GDM1 (cell line): ENCODE measurements at places on chromosomes 1 and 21.

DNA sequence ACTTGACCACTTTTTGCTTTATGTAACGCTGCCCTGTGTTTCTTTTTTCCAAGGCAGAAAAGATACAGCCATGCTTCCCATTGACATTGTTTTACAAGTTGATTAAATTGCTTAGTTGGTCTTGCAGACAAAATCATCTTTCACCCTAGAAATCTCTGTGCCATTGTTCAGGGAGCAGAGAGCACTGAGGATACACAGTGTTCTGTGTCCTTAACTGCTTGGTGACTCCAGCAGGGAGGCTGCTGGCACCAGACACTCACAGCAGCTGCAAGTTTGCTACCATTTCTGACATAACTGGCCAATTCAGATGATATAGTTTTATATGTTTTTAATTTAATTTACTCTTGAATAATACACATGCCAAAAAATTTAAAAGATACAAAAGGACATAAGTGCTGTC is 118.7 kb downstream of the RGS2 start:
- DNase-seq: no peak

DNA sequence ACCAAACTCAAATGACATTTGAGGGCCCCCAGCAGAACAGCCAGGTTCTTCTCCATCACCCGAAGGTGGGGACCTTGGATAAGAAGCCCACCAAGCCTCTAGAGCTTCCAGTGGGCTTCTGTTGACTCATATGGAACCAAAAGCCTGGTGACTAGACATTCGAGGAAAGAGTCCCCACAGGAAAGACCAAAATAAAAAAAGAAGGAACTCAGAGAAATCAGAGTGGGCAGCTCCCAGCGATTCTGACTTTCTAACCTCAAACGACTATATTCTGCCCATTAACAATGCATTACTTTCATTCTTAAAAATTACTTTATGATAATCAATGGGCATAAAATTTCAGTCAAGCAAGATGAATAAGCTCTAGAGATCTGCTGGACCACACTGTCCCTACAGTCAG is 9.6 kb upstream of the CHIT1 start:
- no peak for DNase-seq

- DNase-seq: no peak
These were observed 59.3 kb downstream of the RNF220 start for GRCh38 chr1:44464361-44464760.

- no peak for DNase-seq
These were observed 42.1 kb downstream of the NOS1AP start for GRCh38 chr1:162111572-162111971.

- DNase-seq: no peak
These were observed 225.6 kb upstream of the FGGY start for GRCh38 chr1:59071289-59071688.

GRCh38 chr1:26364956-26365355 is 7.6 kb downstream of the ZNF683 start:
- DNase-seq: no peak

GRCh38 chr21:38083535-38083934 is 167.3 kb upstream of the KCNJ6 start:
- no peak for DNase-seq

- no peak for DNase-seq
These were observed 35.4 kb downstream of the ADGRL2 start for GRCh38 chr1:81836007-81836626.

DNA sequence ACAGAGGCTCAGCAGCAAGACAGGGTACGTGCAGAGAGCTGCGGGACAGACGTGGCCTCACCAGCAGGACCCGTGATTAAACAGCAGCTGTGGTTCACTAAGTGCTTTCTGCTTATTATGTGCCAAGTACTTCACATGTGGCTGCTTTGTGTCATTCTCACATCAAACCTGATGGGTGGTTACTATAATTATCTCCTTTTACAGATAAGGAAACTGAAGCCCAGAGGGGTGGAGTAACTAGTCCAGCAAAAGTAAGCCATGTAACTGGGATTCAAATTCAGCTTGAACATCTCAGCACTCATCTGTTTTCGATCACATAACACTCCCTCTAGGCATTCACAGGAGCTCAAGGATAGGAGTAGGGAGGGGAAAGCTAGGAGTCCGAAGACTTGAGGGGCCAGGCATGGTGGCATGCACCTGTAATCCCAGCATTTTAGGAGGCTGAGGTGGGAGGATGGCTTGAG is 50.8 kb upstream of the CLIC4 start:
- DNase-seq: no peak

- DNase-seq: no peak
These were observed 20.6 kb upstream of the BCAR3 start for GRCh38 chr1:93702111-93702827.

DNA sequence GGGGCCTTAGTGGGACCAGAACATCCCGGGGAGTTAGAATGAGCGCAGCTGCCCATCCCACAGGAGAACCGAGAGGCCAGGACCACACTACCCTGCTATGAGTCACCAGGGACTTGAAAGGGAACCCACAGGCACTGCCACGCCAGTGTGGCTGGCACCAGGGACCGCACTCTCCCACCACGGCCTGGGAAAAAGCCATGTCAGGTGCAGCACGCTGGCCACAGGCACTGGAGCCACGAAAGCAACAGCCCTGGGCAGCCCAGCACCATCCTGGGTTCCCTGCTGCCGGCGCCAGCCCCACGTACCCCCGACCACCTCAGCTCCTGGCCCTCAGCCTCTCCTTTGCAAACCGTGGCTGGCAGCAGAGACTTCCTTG is 14.1 kb upstream of the TMEM240 start:
- DNase-seq: no peak

DNA sequence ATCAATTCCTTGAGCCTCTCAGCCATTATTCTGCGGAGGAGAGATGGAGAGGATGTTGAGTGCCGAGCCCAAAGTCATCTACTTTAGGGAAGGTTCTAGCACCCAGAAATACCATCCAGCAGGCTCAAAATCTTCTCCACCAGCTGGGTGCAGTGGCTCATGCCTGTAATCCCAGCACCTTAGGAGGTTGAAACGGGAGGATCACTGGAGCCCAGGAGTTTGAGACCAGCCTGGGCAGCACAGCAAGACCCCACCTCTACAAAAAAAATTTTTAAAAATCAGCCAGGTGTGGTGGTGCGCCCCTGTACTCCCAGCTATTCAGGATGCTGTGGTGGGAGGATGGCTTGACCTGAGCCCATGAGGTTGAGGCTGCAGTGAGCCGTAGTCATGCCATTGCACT is 39.5 kb upstream of the CAPZB start:
- no peak for DNase-seq

DNA sequence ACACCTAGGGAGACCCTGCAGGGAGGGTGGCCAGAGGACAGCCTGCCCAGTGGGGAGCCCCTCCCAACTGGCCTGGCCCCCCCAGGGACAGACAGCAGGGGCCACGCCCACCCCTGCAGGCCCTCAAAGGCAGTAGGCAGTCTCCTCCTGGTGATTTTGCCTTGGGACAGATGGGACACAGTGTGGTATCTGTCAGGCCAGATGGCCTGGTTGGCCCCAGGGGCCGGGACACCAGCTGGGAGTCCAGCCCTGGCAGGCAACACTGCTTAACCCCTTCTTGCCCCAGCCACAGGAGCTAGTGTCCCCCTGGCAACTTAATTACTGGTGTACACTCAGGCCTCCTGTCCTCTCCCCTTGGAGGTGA is 17.8 kb downstream of the IFFO2 start:
- DNase-seq: no peak

- DNase-seq: no peak
These were observed 407 bp downstream of the CAMSAP2 start for GRCh38 chr1:200738949-200739651.

DNA sequence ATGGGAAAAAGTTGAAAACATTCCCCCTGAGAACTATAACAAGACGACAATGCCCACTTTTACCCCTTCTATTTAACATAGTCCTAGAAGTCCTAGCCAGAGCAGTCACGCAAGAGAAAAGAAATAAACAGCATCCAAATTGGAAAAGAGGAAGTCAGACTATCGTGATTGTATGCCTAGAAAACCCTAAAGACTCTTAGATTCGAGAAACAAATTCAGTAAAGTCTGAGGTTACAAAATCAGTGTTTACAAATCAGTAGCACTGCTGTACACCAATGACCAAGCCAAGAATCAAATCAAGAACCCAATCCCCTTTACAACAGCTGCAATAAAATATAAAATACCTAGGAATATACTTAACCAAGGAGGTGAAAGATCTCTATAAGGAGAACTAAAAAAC is 72.4 kb downstream of the POU2F1 start:
- DNase-seq: no peak

- DNase-seq: no peak
These were observed 84.8 kb upstream of the CACNA1E start for GRCh38 chr1:181398544-181398943.

- no peak for DNase-seq
These were observed 28.0 kb downstream of the CD1D start for GRCh38 chr1:158208586-158209116.

- no peak for DNase-seq
These were observed 50.6 kb downstream of the COLGALT2 start for GRCh38 chr1:183986941-183987340.

DNA sequence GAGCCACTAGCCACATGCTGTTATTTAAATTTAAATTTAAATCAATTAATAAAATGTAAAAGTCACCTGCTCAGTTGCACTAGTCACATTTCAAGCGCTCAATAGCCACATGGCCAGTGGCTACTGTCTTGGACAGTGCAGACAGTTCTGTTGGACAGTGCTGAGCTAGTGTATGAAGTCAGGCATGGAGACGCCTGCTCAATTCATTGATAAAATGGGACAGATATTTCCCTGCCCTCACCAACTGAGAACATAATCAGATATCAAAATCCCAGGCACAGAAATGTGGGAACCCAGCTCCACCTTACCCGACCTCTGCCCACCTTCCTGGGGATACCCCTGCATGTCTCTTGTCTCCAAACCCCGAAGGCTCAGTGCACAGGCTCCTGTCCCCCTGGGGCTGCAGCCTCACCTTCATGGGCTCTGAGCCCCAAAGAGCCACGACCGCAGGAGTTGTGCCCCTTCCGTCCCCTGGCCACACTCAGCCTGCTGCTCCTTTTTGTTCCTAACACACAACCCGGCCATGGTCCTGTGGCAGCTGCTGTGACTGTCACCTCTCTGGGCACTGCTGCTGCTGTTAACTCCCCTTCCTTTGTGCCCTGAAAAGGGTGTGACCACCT is 63.5 kb downstream of the TCP10L start:
- no peak for DNase-seq

DNA sequence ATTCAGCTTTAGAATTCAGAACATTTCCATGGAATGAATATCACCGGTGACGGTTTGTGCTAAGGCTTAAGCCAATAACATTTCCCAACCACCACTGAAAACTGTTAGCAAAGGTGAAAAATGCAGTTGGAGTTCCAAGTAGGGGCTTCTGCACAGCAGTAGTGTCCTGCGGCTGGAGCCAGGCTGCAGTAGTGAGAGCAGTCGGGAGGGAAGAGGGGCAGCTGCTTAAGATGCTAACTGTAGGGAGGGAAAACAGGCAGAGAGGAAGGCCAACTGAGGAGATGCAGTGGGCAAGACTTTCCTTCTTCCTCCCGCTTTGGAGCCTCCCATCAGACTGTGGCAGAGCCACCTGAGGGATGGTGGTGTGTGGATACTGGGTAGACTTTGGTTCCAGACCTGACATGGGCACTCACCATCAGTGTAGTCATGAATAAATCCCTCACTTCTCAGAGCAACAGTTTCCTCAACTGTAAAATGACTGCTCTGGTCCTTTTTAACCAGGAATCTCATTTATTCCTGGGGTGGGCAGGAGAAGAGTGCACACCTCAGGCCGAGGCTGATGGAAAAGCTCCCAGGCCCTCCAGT is 3.2 kb downstream of the F3 start:
- DNase-seq: no peak

DNA sequence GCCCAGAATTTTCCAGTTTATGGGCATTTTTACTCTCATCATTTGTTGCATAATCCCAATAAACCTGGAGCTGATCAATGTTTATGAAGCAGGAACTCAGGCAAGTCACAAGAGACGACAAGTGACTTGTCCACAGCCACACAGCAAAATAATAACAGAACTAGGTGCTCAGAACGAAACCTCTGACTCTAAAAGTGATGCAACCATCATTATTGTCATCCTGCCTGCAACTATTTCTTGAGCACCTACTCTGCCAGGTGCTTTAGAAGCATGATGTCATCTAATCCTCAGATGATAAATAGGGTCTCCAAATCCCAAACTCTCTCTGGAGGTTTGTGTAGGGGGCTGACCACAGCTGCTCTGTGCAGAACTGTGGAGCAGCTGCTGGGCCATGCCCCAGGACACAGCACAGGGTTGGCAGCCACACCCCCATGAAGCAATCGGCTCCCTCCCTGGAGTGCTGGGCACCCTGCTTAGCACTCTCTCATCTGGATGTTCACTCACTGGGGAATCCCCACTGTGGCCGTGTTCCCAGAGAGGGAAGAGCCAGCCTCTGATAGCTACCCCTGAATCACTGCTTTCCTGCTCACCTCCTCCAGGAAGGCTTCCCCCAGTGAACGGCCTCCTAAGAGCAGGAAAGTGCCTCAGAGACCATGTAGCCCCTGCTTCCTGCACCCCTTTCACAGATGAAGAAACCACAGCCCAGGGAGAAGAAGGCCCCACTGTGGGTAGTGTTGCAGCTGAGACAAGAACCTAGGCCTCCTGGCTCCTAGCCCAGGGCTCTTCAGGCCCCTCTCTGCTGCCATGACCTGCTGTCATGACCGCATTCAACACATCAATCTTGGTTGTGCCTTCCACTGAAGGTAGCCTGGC is 2.1 kb downstream of the TTC22 start:
- DNase-seq: no peak

DNA sequence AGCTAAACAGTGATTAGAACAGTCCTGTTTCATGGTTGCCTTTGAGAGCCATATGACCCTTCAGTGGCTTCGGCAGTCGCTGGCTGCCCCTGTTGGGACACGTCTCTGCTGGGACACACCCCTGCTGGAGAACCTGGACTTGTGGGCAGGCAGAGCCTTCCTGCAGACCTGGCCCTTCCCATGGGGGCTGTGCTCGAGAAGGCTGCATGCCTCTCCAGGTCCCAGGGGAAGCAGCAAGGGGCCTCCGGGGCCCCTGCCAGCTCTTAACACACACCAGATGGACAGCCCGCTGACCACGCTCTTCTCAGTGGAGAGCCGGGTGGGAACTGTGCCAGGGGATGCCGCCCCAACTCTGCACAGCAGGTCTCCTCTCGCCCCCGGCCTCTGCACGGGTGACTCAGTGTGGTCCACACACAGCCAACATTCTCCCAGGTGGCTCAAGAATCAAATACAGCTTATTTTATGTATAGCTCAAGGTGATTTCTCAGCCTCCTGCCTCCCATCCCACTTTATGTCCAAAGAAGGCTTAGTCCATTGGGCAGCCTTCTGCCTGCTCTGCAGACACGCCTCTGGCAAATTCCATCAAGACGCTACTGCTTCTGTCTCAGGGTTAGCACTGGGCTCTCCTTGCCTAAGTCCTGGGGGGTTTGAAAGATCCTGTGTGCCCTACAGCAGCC is 450.8 kb downstream of the KIF26B start:
- DNase-seq: no peak

DNA sequence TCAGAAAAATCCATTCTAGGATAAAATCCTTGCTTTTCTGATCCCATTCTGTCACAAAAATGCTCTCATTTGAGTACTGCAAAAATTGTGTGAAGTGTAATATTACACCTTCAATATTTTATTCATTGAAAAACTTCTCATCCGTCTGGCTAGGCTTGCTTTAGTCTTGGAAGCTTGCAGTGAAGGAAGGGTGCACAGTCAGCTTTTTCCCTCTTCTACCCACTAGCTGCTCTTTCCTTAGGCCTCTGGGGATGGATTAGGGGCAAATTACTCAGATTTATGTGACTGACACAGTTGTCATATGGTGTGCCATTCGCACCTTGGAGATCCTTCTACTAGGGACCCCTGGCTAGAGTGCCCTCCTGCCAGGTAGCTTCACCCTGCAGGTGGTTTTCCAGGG is 32.1 kb downstream of the OVAAL start:
- no peak for DNase-seq
